Natural killer cell treated with Interleukin-12 subunit alpha and Interleukin-12 subunit beta and Interleukin-15 and Interleukin-18, amount 100 ng/mL, for 72 hours (primary cell): ENCODE measurements at places on chromosomes 6 and 20. TPM values are rescaled to one million over a fixed set of nuclear protein-coding genes. Genes with fewer than 3 reads are reported as not detected.
A peak's percentile ranks its signal among the peaks of the same experiment; 100 is the strongest.

DNA sequence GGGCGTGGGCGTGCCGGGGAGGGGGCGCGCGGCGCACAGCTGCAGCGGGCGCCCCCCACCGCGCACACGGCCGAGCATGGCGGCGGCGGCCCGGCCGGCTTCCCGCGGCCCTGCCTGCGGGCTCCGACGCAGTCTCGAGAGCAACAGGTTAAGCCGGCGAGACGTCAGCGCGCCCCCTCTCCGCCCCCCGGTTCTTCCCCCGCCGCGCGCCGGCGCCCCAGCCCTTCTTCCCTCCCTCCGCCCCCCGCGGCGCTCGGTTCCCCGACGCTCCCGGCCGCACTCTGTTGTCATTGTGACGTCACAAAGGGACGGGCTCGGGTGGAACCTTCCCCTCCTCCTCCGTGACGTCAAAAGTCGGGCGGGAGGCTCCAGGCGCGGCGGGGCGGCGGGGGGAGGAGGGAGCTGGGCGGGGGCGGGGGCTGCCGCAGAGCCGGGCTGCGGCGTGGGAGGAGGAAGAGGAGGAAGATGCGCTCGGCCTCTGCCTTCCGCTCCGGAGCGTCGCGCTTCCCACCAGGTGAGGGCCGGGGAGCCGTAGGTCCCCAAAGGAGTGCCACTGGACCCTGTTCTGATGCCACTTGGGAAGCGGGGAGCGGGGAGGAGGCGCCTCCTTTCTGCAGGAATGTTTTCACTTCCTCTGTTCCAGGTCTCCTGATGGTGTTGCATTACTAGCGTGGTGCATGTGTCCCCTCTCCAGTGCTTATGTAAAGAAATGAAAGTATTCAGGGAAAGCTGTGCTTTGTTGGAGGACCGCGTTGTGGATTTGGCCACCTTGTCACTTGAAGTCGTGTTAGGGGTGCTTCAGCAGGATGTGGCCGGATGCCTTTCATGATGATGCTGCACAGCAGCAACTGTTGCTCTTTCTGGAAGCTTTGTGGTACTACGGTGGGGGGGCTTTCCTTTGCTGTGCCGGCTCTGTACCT lies 2.8 kb downstream of the JARID2 start:
- peak overlapping the region; percentile 95 for H3K4me3 ChIP-seq
- peaks cover 8% of the 10 kb centered on the region for H3K36me3 ChIP-seq
- H3K4me1 ChIP-seq, result peaks cover 68% of the 10 kb centered on the region
- H3K27ac ChIP-seq, result peak overlapping the region; percentile 96
- DNase-seq, result peak; percentile 96

The NFATC2 gene
- 97.1 TPM for total RNA-seq

The PPP1R3D gene
- total RNA-seq, result 10.2 TPM

DNA sequence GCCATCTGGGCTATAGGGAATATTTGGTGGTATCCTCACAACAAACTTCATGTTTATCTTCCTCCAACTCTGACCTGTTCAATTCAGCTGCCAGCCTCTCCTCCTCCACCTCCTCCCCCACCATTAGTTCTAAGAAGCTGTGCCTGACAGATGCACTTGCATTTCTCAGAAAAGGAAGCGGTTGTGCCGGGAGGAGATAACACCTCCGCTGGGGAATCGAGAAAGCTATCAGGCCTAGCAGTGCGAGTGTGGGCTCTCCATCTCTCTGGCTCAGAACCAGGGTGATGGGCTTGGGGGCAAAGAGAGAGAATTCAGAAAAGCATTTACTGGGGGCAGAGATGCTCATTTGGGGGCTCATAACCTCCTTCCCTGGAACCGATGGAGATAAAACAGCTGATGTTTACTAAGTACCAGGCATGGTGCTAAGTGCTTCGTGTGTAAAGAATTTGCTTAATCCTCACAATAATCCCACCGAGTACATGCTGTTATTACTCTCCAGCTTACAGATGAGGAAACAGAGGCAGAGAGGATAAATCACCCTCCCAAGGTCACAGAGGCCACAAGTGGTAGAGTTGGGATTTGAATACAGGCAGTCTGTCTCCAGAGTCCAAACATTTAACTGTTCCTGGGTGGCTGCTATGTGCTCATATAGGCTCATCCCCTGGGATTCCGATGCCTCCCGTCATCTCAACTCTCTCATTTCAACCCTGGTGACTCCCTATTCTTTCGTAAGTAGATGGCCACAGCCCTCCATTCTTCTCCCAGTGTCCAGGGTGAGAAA lies 38.3 kb downstream of the COX4I2 start:
- peak; percentile 88 for DNase-seq
- peak overlapping the region; percentile 98 for H3K4me3 ChIP-seq
- peaks cover 93% of the 10 kb centered on the region for H3K4me1 ChIP-seq
- no peaks in the 10 kb centered on the region for H3K27me3 ChIP-seq
- peaks cover 38% of the 10 kb centered on the region for H3K36me3 ChIP-seq

DNA sequence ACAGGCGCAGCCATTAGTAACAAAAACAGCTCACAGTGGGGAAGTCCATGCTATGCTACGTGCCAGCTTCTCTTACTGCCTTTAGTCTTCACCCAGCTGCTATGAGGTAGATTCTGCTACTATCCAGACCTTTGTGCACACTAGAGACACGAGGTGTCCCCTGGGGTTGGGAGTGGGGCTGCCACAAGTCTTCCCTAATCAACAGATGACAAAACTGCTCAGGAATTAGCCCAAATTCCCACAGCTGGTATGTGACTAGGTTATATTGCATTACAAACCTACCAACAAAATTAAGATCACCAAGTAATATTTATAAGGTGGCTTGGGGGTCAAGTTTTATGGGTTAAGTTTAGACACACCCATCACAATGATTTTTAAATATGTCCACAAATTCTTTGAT lies 63.3 kb downstream of the PSMB1 start:
- H3K36me3 ChIP-seq, result no peaks in the 10 kb centered on the region
- DNase-seq, result no peak
- H3K27ac ChIP-seq, result no peak overlapping the region
- peaks cover 10% of the 10 kb centered on the region for H3K27me3 ChIP-seq
- H3K4me3 ChIP-seq, result no peak overlapping the region

The AVP gene
- not detected for total RNA-seq

DNA sequence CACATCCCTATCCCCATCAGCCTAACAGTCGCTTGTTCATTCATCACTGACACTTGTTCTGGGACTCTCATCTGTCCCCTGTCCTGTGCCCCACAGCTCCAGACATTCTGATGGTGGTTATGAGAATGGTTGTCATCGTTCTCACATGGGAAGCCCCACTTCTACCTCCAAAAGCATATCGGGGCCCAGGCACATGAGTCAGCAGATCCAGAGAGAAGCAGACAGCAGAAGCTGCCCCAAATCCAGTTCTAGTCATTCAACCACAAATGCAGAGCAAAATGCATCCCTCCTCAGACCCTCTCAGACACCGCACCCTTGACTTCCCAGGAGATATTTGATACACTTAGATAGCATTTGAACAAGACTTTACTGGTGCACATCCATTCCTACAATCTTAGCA lies 106.0 kb downstream of the FOXF2 start:
- H3K27me3 ChIP-seq, result peaks cover 4% of the 10 kb centered on the region
- no peaks in the 10 kb centered on the region for H3K4me1 ChIP-seq
- H3K4me3 ChIP-seq, result no peak overlapping the region
- DNase-seq, result no peak
- no peak overlapping the region for H3K27ac ChIP-seq

The LPIN3 gene
- total RNA-seq, result 0.21 TPM

DNA sequence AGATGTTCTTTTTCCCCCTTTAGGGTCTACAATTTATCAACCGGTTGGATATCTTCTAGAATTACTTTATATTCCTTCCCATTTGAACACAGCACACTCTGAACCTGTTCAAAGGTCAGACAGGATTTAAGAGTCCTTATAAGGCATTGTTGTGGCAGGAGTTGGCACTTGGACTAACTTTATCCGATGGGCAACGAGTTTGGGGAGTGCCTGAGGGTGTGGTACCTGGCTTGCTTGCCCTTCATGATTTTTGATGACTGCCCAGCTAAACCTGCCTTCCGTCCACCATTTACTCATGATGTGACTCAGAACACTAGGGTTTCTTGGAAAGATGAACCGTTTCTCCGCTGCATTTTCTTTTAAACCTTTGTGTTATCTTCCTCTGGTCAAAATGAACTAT lies 285.2 kb downstream of the FOXC1 start:
- no peak overlapping the region for H3K27ac ChIP-seq
- H3K36me3 ChIP-seq, result peaks cover 10% of the 10 kb centered on the region
- peaks cover 9% of the 10 kb centered on the region for H3K4me1 ChIP-seq
- no peak overlapping the region for H3K4me3 ChIP-seq
- no peaks in the 10 kb centered on the region for H3K27me3 ChIP-seq

- no peak overlapping the region for H3K4me3 ChIP-seq
- no peak for DNase-seq
- H3K27me3 ChIP-seq, result no peaks in the 10 kb centered on the region
- no peaks in the 10 kb centered on the region for H3K36me3 ChIP-seq
- peaks cover 8% of the 10 kb centered on the region for H3K4me1 ChIP-seq
Measured at GRCh38 chr6:25410102-25410501, 130.9 kb downstream of the CARMIL1 start.

GRCh38 chr6:159008656-159009288 lies 8.8 kb upstream of the RSPH3 start:
- H3K4me1 ChIP-seq, result peaks cover 27% of the 10 kb centered on the region
- no peak for DNase-seq
- no peaks in the 10 kb centered on the region for H3K27me3 ChIP-seq
- peak overlapping the region; percentile 48 for H3K27ac ChIP-seq
- no peaks in the 10 kb centered on the region for H3K36me3 ChIP-seq

DNA sequence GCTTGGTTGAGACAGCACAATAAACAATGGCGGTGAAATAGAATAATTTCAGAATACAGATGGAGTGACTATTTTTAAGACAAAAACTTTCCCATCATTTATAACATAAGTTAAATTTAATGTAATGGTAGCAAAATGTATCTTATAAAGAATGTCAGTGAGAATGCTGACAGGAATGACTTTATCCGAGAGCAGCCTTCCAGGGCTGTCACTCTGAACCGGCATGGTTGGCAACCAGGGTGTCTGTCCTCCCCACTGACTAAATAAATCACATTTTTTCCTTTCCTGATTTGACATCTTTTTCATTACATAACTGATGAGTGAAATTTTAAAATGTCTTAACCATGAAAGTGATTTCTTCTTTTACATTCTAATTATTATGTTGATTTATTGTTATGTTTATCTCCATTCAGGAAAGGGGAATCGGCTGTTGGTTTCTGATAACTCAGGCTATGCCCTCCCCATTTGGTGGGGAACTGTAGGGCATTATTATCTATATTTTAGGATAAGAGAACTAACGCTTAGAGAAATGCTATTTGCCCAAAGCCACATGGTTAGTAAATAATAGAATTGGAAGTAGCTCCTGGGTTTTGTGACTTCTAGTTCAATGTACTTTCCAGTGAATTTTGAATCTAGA lies 109.2 kb upstream of the OGFRL1 start:
- no peak overlapping the region for H3K27ac ChIP-seq
- DNase-seq, result no peak
- H3K27me3 ChIP-seq, result peaks cover 41% of the 10 kb centered on the region
- no peak overlapping the region for H3K4me3 ChIP-seq
- no peaks in the 10 kb centered on the region for H3K4me1 ChIP-seq

DNA sequence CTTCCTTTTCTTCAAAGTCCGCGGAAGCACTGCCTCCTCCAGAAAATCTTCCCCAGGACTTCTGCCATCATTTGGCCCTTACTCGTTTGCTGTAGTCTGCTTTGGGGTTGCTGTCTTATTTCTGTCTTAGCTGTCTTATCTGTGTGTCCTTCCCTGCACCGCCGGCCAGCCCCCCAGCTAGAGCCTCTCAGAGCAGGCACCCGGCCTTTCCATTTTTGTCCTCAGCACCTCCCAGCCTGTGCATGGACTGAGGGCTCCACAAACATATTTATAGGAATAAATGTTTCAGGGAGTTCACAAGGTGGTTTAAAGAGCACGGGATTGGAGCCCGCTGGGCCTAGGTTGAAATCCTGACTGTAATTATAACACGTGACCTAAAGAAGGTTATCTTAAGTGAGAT lies 8.1 kb downstream of the GLP1R start:
- no peak overlapping the region for H3K27ac ChIP-seq
- H3K4me1 ChIP-seq, result peaks cover 11% of the 10 kb centered on the region
- H3K36me3 ChIP-seq, result no peaks in the 10 kb centered on the region

DNA sequence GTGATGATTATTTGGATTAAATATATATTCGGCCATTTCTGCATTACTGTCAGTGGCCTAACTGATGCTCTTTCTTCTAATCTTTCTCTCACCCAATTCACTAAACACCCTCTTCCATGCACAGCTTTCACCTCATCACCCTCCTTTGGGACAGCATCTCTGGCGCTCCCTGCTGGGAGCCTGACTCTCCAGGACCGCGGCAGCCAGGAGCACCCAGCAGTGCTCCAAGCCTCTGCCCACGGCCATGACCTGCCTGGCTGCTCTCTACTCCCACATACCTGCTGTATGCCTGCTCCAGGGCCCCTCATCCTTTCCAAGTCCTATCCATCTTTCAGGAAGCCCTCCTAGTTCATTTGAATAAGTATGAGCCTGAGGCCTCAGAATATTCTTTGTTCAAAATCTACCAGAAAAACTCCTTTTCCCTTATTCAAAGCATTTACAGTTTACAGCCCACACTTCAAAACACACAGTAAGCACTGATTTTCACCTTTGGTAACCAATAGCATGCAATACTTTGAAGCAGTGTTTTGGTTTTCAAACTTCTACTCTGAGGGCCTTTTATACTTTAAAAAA lies 15.2 kb downstream of the CTCFL start:
- no peak overlapping the region for H3K4me3 ChIP-seq
- H3K4me1 ChIP-seq, result no peaks in the 10 kb centered on the region
- H3K27me3 ChIP-seq, result peaks cover 28% of the 10 kb centered on the region
- no peaks in the 10 kb centered on the region for H3K36me3 ChIP-seq
- no peak overlapping the region for H3K27ac ChIP-seq

DNA sequence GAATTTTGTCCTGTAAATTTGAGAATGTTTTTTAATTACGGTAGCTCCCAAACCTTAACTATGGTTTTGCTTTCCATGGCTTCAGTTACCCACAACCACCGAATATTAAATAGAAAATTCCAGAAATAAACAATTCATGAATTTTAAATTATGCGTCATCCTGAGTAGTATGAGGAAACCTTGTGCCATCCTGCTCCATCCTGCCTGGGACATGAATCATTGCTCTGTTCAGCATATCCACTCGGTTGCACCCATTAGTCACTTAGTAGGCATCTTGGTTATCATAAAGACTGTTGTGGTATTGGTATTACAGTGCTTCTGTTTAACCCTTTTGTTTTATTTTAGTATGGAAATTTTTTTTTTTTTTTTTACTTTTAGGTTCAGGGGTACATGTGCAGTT lies 39.7 kb downstream of the KCNS1 start:
- H3K4me1 ChIP-seq, result peaks cover 73% of the 10 kb centered on the region
- no peaks in the 10 kb centered on the region for H3K27me3 ChIP-seq
- H3K4me3 ChIP-seq, result no peak overlapping the region
- no peak for DNase-seq
- H3K27ac ChIP-seq, result peak overlapping the region; percentile 92

DNA sequence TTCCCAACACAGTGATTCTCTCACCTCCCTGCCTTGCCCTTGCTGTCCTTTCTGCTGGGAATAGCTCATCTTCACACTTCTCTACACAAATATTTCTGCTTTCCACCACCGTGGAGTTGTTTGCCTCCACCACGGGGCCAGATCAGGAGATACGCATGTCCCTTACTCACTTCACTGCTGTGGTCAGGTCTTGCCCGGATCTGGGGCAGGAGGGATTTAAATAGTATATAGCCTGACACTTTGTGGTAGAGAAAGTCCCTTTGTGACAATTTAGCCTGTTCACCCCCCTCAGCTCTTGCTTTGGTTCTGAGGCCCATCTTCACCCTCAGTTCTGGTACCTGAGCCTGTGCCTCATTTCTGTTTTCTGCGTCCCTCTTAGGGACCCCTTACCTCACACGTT lies 92.6 kb upstream of the PREP start:
- H3K27ac ChIP-seq, result no peak overlapping the region
- no peaks in the 10 kb centered on the region for H3K36me3 ChIP-seq
- peak; percentile 68 for DNase-seq
- H3K4me1 ChIP-seq, result peaks cover 18% of the 10 kb centered on the region
- no peak overlapping the region for H3K4me3 ChIP-seq
- H3K27me3 ChIP-seq, result no peaks in the 10 kb centered on the region
